AG04449 (cell line): ENCODE measurements at places on chromosomes 5 and 9.
A peak's percentile ranks its signal among the peaks of the same experiment; 100 is the strongest.

- DNase-seq: no peak
Measured at GRCh38 chr5:103808464-103809106, 246.0 kb upstream of the NUDT12 start.

GRCh38 chr5:35881758-35882157 is 25.1 kb downstream of the IL7R start:
- no peak for DNase-seq

DNA sequence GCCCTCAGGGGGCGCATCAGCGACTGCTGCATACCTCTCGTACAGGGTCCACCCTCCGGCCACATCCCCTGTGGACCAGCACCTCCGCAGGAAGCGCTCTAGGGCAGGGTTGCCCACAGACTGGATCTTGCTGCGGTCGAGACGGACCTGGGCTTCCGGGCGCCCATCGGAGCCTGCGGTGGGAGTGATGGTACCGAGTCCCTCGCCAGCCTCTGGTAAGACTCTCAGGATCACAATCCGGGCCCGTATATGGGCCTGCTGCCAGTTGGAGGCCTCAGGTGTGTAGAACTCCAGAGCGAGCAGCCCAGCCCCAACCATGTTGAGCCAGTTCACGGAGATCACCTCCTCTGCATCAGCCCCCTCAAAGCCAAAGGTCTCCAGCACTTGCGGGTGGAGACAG is 323.0 kb downstream of the ANXA1 start:
- no peak for DNase-seq

GRCh38 chr5:52693836-52694235 is 93.9 kb upstream of the ITGA1 start:
- no peak for DNase-seq

DNA sequence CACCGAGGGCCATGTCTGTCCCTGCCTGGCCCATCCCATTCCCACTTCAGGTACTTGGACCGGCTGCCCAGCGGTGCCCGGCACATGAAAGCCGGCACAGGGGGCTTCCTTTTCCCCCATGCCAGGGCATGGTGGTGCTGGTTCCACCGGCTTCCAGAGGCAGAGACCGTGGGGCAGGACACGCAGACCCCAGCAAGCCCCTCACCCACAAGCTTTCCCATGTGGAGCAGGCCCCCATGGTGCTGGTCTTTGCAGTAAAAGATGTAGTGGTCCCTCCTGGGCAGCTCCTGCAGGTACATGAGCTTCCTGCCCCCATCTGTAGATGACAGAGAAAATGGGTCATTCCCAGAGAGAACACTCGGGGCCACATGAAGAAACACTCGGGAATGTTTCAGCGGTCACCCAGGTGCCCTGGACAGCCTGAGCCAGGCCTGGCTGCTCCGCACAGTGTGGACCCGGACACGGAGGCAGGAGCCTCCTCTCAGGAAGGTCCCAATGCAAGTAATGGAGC is 2.0 kb downstream of the OBP2B start:
- DNase-seq: no peak

DNA sequence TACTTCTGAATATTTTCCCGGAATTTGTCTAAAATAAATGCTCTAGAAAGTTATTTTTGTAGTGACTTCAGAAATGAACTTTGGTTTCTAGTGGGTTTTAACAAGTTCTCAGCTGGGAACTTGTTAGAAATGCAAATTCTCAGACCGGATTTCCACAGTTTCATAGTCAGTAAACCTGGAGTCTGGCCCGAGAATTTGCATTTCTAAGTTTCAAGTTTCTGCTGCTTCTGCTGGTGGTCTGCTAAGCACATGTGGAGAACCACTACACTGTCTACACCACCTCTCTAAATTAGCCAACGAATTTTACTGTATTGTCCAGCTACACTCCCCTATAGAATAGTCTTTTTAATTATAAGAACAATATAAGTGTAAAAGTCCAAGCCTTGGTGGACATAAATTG is 208.0 kb downstream of the CHSY3 start:
- no peak for DNase-seq

- no peak for DNase-seq
Measured at GRCh38 chr5:116514421-116514970, 60.1 kb downstream of the SEMA6A start.

- no peak for DNase-seq
Measured at GRCh38 chr5:132050136-132050535, 10.3 kb upstream of the IL3 start.

GRCh38 chr5:35780236-35780635 is 76.5 kb upstream of the IL7R start:
- DNase-seq: no peak

- no peak for DNase-seq
Measured at GRCh38 chr9:3468421-3469205, 57.2 kb downstream of the RFX3 start.

- no peak for DNase-seq
Measured at GRCh38 chr5:12896086-12896485, 991.8 kb upstream of the CTNND2 start.

DNA sequence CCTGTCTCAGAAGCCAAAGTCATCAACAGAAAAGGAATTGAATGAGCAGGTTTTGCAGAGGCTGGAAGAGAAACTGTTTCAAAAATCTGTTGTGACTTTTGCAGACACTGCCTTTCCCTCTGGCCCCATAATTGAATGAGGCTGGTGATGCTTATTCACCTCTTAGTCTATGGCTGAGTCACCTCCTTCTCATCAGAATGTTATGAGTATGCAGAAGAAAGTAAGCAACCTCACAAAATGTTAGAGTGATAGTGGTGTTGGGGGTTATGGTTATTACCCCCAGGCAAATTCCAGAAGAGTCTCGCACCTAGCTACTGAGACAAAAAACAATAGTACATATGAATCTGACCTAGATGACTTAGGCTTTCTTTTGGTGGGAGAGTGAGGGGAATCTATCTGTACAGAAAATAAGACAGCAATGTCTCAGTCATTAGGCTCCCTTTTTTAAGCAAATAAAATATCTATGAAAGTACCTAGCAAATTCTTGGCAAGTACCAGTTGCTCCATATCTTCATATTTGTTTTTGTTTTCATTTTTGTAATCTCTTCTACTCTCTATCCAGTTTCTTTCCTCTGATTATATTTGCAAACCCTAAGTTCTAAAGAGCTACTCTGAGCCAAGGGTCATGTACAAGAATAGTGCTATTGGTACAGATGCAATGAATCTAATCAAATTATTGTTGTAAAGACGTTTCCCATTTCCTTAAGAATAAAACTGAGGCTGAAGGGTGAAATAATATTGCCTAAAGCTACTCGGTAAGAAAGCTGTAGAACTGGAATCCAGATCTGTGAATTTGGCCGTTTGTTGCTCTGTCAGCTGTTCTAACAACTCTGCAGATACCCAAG is 498.1 kb upstream of the TNC start:
- peak; percentile 71 for DNase-seq

DNA sequence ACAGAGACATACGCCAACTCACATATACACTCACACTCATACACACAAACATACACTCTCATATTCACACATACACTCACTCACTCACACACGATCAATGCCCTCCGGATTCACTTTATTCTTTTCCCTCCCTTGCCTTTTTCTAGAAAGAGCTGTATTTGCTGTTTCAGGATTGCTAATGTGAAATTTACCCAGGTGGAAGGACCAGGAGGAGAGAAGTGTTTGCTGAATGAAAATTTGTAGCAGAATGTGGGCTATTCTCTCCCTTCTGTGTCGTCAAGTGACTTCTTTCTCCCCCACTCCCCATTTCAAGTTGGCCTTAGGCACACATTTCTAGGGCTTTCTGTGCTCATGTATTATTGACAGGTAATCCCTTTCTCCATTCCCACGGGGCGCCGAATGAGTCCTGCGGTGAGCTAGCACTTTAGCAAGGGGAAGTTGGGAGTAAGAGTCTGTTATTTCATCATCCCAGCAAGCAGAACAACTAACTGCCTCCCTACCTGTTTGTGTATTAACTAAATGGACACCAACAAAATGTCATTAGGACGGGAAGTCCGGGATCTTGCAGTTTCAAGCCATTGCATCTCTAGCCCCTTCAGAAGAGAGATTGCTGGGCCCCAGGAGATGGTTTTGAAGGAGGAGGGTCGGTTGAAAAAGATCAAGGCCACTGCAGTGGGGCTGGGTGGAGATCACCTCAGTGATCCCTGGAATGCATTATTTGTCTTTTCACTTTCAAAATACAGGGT is 97.1 kb upstream of the TAF11L2 start:
- no peak for DNase-seq

- DNase-seq: no peak
Measured at GRCh38 chr5:142918959-142919635, 148.9 kb downstream of the ARHGAP26 start.

DNA sequence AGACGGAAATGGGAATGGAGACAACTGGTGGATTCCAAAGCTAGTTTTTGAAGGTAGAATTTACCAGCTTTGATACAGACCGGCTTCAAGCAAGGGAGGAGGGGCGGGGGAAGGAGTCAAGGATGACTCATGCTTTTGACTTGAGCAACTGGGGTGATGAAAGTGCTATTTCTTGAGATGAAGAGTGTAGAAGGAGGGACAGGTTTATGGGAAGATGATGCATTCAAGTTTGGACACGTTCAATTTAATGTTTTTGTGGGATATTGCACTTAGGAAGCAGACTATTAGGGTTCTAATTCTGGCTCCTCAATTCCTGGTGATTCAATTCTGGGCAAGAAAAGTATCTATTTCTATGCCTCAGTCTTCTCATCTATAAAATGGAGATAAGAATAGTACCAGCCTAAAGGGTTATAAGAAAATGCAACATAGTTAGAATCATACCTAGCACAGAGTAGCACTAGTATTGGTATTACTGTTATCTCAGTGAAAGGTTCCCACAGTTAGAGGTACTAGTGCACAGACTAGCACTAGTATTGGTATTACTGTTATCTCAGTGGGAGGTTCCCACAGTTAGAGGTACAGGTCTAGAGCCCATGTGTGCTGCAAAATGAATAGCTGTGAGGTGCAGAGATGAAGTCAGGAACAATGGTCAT is 4.6 kb downstream of the NIPAL4 start:
- DNase-seq: peak; percentile 76

GRCh38 chr5:74300808-74301389 is 339.6 kb downstream of the ENC1 start:
- DNase-seq: no peak

DNA sequence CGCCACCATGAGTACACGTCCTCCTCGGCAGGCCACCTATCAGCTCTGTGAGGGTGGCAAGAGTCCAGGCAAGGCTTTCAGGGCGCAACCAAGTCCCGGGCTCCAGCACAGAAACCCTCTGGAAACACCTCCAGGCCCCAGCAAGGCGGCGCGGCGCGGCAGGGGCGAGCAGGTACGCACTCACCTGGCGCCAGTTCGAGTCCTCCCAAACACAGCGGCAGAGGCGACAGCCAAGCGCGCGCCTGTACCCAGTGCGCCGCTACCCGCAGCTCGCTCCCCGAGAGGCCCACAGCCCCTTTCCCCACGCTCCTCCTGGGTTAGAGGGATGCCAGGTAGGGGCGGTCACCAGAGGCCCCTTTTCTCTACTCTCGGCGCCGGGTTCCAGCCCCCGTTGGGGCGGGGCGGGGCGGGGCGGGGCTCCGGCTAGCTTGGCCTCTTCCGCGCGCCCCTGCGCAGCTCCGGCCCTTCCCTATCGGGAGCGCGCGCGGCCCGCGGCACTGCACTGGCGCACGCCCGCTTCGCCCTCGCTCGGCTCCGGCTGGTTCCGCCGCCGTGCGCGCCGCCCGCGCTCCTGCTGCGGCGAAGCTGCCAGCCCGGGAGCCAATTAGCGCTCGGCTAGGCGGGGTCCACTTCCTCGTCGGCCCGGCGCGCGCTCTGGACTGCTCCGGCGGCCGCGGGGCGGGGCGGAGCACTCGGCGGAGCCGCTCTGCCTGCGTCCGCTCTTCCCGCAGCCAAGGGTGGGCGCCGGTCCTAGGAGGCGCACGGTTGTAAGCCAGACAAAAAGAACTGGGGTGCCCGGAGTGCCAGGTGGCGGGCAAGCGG is at the start of the genes NMRK1 and OSTF1:
Gene NMRK1 (minus strand): TSS at position 332 of the 822 bp plus-strand sequence. CDS start 5,040 bp downstream, outside the sequence.
Gene OSTF1 (plus strand): TSS at position 691 of the 822 bp plus-strand sequence. CDS start 179 bp downstream, outside the sequence.
- peak; percentile 63 for DNase-seq

DNA sequence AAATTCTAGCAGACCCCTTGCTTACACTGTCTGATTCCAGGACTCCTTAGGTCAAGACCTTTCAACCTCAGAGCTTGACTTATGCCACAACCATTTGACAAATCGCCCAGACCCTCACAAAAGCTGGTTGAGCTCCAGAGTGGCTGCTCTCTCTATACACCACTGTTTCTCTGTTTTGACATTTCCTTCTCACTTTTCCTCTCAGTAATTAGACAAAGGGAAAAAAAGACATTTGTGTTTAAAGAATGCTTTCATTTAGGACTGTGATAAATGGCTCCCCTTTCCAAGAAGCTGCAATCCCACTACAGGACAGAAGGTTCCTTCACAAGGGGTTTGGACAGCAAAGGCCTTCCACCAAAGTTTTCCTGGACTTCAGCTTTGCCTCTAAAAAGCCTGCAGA is 601.3 kb downstream of the NR2F1-AS1 start:
- DNase-seq: no peak

DNA sequence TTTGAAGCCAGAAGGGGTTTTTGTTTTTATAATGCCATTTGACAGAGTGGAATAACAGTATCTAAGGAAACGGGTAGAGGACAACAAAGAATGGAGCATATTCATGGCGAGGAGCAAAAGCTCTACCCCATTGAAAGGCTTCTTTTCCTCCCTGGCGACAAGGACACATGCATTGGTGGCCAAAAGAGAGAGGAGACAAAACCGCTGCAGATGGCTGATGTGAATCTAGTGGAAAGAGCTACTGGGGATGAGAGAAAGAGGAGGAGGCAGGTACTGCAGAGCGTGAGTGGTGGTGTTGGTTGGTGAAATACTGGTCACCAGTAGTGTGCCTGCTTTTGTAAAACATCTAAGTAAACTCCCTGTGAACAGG is 491 bp downstream of the APC start:
- DNase-seq: no peak
